Germinal center (tissue), 1 donor: ENCODE measurements at places on chromosomes 3 and 15.

DNA sequence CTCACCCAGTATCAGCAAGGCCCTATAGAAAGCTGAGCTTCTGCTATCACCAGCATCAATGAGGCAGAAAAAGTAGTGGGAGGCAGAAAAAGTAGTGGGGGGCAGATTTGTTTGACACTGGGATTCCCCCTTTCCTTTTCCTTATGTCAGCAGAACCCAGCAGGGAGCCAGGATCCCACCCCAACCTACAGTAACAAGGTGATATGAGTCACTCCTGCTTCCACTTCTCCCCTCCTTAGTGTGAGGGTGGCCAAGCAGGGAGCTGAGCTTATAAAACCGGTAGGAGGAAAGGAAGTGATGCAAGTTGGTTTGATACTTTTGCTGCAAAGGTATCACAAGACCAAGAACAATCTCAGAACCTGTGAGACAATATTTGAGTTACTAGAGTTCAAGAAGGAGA is 128.7 kb downstream of the SCAPER start:
- DNase-seq: no peak

- no peak for DNase-seq
Observed at GRCh38 chr3:13800064-13800463, 79.8 kb downstream of the WNT7A start.

DNA sequence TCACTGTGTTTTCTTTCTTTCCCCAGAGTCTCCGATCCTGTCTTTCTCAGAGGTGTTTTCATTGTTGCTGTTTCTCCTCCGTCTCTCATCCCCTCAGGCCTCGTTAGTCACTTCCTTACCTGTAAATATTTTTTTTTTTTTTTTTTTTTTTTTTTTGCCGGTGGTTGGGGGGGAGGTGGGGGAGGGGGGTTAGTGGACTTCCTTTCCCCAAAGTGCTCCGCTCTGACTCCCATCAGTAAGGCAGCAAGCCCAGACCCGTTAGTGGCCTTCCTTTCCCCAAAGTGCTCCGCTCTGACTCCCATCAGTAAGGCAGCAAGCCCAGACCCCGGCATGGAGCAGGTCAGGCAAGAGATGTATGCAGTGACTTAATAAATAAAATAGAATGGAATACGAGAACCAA is 97.1 kb upstream of the TNFAIP8L3 start:
- DNase-seq: no peak

DNA sequence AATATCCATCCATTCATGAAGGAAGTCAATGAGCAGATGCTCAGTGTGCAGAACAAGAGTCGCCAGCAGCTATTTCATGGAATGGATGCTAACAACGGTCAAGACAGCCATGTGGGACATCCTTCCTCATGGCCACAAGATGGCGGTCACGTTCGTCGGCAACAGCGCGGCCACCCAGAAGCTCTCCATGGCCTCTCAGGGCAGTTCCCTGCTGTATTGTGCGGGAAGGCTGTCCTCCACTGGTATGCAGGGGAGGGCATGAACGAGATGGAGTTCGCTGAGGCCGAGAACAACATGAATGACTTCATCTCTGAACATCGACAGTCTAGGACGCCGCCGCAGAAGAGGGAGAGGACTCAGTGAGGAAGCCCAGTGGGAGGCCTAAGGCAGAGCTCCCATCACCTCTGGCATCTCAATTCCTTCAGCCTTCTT is 208.3 kb downstream of the TJP1 start:
- no peak for DNase-seq

DNA sequence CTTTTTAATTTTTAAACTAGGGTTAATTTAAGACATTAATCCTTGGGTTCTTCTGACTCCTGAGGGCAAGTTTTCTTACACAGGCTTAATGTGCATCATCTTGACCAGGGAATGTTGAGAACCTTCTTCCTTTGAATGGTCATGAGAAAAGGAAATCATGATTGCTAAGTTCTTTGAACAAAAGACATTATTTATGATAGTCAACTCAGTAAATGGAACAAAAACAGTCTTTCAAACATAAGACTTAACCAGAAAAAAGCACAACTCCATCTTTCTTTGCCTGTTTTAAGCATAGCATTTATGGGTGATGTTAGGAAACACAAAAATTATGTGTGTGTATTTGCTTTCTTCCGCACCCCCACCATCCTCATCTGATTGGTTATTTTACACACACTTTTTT is 5.4 kb downstream of the TLNRD1 start:
- DNase-seq: no peak

GRCh38 chr15:96578393-96578792 is 247.9 kb downstream of the NR2F2 start:
- DNase-seq: no peak

- DNase-seq: no peak
Observed at GRCh38 chr15:32003558-32003957, 26.8 kb upstream of the CHRNA7 start.

- no peak for DNase-seq
Observed at GRCh38 chr3:36257158-36257852, 123.0 kb upstream of the STAC start.

DNA sequence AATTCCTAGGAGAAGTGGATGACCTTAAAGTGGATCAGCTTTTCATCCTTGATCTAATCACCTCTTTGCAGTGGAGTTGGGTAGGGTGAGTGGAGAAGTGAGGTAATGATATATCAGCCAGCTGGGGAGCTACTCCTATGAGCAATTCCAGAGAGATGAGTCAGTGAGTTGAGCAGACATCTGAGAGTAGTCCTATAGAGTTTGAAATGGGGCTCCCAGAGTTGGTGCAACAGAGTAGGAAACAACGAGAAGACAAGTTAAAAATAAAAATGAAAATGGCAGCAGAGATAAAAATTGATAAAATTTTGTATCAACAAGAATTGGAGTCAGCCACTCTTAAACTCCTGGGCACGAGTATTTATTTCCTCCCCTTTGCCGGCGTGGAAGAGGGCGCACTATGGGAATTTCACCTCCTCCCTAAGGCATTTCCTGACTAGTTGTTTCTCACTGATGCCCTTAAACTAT is 150.8 kb upstream of the DPH6 start:
- no peak for DNase-seq

DNA sequence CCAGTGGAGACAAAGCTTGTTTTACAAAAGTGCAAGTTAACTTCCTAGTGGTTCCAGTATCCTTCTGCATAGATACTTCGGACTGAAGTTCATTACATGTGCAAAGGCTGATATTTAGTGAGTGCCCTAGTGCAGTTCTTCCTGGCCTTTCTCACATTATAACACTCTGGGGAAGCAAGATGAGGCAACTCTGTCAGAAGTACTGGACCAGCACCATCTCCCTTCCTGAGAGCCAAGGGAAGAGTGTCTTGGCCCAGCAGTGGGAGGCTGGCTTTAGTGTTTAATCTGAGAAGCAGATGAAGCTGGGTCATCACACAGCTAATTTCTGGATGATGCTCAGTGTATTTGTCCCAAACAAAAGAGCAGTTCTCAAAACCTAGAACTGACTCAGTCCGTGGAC is 397.7 kb downstream of the CACNA2D3 start:
- no peak for DNase-seq

- DNase-seq: no peak
Observed at GRCh38 chr3:66110840-66111239, 72.1 kb upstream of the MAGI1 start.

DNA sequence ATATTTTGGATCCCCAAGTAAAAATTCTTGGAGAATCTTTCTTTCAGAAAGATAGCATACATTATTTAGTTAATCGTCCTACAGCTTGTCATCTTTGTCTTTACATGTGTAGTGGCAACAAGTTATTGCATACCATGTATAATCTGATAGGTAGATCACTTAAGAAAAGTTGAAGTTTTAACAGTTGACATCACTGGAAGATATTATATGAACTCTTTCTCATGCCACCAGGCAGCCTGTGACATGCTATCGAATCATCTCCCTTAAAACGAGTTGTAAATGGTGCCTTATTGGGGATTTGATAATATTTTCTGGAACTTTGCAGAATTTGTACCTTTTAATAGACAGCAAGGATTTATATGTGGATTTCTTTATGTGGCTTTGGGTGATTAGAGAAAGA is 8.7 kb downstream of the U2SURP start:
- DNase-seq: no peak

DNA sequence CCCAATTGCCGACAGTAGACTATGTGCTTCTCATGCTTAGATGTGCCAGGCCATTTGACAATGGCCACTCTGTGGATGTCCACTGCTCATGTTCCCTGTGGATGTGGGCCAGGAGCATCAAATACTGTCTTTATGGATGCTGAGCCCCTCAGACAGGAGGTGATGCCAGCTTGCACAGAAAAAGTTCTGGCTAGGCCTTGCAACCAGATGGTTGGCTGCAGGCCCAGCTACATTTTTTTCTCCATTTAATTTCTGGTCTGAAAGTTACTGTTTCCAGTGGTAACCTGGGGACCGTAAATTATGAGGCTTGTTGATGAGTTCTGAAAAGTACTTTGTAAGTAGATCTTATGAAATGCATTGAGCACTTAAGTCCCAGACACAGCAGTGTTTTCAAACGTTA is 228.5 kb downstream of the CHL1 start:
- no peak for DNase-seq

DNA sequence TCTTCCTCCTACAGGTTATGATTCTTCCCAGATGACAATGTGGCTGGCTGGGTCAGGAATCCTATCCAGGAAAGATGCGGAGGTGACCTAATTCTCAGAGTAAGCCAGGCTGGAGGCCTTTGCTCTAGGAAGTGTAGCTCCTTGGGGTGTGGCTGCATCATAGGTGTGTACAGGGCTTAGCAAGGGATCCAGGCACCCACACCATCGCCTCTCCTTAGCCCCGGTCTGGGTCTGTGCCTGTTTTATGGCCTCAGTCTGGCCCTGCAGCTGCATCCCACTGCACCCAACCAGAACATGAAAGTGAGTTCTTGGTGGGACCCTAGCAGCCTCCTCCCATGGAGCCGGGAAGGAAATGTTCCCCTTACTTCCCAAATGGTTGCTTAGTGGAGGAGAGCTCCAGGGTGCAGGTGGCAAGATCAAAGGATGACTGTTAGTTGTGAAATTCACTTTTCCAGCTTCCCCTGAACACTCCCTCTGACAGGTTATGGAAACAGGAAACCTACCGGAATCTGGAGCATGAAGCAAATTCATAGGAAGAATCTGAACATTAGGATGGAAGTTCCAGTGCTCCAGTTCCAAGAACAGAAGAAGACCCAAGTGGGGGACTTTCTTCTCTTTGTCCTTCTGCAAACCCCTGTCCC is 2.7 kb upstream of the AMOTL2 start:
- no peak for DNase-seq

GRCh38 chr3:112793326-112794081 is 53.2 kb downstream of the CD200R1L start:
- no peak for DNase-seq

DNA sequence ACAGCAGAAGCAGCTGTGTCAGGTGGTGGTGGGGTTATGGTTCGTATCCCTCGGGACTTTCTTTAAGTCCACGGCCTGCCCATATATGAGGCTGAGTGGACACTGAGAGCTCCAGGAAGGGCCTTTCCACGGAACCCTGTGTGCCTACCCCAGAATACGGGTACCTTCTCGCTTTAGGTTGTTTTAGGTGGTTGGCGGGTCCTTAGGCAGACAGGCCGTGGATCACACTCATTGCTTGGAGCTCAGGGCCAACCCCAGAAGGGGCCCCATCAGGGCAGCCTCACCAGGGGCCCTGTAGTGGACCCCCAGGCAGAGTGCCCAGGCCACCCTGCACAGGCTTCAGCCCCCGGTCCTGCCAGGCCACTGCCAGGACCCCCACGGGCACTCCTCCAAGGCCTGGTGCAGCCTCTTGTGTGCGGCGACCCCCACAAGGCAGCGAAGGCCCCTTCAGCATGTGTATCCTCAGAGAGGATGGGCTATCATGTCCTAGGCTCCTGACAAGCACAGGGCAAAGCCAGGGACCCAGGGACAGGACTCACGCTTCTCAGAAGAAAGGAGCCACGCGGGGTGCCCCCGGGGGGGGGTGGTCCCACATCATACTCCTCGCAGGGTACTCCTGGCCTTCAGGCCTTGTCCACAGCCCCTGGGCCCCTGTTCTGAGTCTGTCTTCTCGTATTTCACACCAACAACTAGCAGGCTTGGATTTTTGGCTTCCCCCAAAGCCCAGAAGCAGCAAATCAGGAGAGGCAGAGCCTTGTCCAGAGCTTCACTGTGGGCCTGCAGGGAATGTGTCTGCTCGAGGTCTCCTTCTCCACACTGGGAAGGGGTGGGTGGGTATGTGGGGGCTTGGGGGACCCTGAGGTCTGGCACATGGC is 93.4 kb downstream of the LRRK1 start:
- no peak for DNase-seq

DNA sequence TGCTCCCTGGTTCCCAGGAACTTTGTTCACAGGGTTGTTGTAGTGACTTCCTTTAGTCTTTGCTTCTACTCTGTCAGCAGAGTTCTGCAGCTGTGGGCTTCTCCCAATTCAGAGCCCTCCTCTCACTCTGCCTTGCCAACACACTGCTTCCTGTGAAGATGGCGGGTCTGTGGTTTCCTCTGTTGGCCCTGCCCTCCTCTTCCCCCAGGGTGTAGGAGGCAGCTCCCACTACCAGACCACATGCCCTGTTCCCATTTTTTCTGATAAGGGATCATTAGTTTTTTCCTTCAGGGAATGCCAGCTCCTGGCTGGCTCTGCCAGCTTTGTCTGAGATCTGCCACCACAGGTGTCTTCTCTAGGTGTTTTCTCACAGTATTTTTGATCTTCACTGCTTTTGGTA is 12.7 kb downstream of the SPSB4 start:
- no peak for DNase-seq

DNA sequence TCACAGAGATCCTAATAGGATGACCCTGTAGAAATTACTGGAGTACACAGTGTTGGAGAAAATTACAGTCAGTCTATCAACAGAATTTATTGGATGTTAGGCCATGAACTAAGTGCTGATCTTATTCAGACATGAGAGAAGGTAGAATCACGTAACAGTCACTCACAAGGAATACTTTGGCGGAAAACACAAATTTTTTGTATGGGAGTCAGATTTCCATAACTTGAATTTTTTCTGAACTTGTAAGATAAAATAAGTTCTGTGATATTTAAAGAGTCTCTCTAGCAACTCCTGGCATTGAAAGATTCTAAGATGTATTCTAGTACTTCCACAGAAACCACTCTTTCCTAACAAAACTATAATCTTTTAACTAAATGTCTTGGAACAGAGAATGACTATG is 178.8 kb upstream of the MME start:
- DNase-seq: no peak

DNA sequence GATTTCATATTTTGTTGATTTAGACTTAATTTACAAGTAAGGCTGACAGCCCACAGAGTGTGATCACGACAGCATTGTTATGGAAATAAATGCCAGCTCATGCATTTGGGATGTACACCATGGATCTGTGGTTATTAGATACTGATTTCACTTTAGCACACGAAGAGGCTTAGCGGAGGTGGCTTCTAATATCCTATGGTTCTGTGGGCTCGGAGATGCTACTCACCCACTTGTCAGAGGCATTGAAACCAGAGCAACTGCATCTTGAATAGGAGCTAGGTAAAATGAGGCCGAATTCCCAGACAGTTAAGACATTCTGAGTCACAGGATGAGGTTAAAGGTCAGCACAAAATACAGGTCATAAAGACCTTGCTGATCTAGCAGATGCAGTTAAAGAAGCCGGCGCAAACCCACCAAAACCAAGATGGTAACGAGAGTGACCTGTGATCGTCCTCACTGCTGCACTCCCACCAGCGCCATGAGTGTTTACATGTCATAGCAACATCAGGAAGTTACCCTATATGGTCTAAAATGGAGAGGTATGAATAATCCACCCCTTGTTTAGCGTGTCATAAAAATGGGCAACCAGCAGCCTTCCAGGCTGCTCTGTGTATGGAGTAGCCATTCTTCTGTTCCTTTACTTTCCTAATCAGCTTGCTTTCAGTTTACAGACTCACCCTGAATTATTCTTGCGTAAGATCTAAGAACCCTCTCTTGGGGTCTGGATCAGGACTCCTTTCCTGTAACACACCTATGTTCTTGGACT is 117.5 kb downstream of the PGPEP1L start:
- DNase-seq: no peak
